Thyroid gland (tissue), 4 donors: ENCODE measurements at places on chromosomes 6 and 20. TPM values are rescaled to one million over a fixed set of nuclear protein-coding genes. Genes with fewer than 3 reads are reported as not detected.

HDGFL1 gene
- not detected for total RNA-seq

DYNLT2 gene
- total RNA-seq, result 0.50 TPM

ZSCAN31 gene
- 70.1 TPM for total RNA-seq

IL17A gene
- total RNA-seq, result not detected

HSPA1L gene
- 4.1 TPM for total RNA-seq

DOK5 gene
- 10.9 TPM for total RNA-seq

RPRD1B gene
- 58.9 TPM for total RNA-seq

NQO2 gene
- total RNA-seq, result 30.4 TPM

CST5 gene
- not detected for total RNA-seq

DEFB126 gene
- not detected for total RNA-seq
